Activated CD4-positive, alpha-beta T cell treated with anti-CD3 and anti-CD28 coated beads, Interleukin-2, amount 50 U/mL, for 4 hours (primary cell): ENCODE measurements at places on chromosomes 2 and 18.

- DNase-seq = no peak
Observed at GRCh38 chr2:98869870-98870269, 66.2 kb downstream of the CRACDL start.

GRCh38 chr18:61545281-61546245 is 212.3 kb downstream of the CDH20 start:
- no peak for DNase-seq

DNA sequence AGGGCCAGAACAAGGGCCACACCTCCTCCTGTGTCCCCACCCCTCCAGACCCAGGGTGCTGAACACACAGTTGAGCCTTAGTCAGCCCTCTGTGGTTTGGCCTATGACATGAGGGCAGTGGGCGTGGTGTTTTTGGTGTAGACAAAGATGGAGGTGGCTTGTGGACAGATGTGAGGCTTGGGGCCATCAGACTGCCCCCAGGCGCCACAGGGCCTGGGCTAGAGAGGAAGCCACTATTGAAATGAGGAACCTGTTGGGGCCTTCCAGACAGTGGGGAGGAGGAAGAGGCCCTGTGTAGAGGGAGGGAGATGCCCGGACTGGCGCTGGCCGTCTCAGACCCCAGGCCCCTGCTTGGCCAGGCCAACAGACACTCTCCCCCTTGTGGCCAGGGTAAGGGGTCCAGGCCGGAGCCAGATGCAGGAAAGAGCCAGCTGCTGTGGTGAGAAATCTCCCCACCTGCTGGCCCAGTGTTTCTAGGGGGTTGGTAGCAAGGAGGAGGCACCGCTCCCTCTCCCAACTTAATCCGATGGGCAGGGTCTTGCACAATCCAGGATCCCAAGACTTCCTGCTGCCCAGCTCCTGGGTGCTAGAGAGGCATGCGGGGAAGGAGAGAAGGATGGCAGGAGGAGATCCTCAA is 53.8 kb downstream of the SMAD7 start:
- no peak for DNase-seq

DNA sequence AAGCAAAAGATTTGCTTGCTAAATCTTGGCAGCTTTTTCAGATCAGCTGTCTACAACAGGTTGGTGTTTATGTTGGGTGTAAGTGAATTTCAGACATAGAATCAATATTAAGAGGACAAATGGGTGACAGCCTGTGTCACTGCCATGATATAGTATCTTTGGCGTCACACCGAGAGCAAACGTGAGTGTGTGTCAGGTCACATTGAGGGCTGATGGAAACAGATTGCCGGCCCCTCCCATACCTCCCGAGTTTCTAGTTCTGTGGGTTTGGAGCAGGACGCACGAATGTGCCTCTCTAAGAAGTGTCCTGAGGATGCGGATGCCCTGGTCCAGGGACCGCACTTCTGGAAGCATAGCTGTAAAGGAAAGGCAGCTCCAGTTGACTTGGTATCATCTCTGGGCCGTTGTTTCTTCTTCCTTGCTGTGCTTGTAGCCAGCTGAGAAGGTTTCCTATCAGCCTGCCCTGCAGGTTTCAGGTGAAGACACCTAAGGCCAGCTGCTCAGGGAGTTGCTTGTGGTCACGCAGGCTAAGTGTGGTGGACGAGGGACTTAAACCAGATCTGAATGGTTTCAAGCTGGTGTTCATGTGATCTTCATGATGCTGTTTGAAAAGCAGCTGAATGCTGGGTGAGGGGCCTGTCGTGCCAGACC is 6.4 kb downstream of the AGAP1 start:
- no peak for DNase-seq

- DNase-seq = no peak
Observed at GRCh38 chr2:151252646-151253045, 9.0 kb downstream of the RBM43 start.

- no peak for DNase-seq
Observed at GRCh38 chr2:168311261-168311910, 64.0 kb upstream of the STK39 start.

- DNase-seq = no peak
Observed at GRCh38 chr2:105320651-105321215, 8.8 kb downstream of the TGFBRAP1 start.

DNA sequence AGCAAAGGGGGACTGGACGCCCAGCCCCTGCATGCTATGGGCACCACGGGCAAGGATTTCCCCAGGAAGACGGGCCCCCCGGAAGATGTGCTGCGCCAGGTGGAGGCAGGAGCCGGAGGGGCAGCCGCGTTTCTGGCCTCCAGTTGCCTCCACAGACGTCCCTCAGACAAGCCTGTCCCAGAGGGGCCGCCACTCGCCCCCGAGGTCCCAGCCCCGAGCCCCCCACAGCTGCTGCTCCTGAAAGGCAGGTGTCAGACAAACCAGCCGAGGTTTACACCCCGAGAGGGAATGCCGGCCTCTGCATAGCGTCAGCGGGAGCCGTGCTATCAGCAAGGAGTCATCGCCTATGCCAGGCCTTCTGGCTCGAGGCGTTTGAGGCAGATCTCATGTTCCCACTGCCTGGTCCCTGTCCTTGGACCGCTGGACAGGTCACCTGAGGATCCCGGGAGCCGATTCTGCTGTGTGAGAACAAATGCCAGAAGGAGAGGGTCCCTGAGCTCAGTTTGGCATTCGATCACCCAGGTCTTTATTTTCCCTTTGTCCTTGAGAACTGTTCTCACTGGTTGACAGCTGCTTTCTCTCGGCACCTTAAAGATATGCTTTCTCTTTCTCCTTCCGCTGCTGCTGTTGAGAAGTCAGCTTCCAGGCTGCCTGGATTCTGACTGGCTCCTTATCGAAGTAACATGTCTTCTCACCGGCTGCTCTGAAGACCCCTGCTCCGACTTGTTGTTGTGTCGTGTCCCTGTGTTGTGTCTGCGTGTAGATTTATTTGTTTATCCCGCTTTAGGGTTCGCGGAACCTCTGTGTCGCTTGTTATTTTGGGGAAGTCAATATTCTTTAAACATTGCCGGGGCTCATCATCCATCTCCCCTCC is 20.6 kb downstream of the CROCC2 start:
- no peak for DNase-seq

GRCh38 chr18:50654658-50655550 is 95.0 kb downstream of the MAPK4 start:
- no peak for DNase-seq

DNA sequence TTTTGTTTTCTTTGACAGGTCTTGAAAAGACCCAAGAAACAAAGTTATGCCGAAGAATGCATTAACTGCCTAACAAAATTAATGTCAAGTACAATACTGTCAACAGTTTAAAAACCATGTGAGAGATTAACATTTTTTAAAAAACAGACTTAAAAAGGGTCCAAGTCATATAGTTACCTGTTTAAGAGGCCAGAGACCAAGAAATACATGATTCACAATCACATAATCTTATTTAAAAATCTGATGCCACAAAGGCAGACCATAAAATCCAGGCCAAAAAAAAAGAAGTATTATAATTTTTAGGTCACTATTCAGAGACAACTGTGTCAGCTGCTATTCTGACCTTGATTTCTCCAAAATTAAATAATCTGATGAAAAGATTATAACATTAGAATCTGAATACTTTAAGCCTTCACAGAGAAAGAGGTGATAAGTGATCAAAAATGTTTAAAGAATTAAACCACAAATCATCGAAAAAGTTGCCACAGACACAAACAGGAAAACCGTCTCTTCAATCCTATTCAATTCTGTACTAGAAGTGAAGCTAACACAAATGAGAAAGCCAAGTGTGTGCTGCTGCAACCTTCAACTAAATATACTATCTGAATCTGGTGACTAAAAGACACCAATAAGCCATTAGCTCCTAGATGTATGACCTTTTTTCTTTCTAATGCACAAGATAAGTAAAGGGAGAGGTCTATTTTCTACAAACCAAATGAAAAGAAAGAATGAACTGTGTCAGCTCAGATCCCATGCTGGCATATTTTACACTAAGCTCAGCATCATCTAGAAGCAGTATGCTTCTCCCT is 286.0 kb downstream of the ZEB2 start:
- DNase-seq = no peak

DNA sequence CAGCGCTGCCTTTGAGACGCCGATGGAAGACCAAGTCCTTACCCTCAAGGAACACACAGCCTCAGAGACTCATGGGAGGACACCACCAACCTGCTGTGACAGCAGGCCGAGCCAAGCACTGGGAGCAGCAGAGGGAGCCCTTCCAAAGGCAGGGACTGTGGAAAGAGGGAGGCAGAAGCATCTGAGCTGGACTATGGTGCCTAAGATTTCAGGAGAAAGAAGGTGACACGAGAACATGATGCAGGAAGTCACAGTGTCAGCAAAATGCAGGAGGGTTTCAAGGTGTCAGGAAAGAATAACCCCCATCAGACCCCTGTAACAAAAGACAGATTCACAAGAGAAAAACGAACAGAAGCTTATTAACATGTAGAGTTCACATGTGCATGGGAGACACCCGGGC is 24.2 kb upstream of the COX7A2L start:
- no peak for DNase-seq

DNA sequence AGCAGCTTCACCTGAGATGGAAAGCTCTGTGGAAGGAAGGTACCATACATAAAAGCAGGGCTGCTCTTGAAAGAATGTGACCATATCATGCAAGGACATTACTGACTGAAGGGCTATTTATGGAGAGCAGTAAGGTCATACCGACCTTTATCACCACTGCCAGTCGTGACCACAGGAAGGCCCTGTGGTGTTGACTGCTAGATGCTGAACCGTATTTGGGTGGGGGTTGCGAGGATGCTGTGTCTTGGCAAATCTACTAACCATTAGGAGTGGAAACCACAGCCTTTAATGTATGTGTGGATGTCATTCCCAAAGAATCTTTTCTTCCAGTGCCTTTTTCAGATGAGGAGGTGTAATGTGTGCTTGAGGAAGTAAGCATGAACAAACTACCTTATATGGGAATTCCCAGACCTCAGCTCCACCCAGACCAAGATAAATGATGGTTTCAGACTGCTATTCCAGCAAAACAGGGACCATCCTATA is 60.8 kb downstream of the LIMS1 start:
- no peak for DNase-seq

DNA sequence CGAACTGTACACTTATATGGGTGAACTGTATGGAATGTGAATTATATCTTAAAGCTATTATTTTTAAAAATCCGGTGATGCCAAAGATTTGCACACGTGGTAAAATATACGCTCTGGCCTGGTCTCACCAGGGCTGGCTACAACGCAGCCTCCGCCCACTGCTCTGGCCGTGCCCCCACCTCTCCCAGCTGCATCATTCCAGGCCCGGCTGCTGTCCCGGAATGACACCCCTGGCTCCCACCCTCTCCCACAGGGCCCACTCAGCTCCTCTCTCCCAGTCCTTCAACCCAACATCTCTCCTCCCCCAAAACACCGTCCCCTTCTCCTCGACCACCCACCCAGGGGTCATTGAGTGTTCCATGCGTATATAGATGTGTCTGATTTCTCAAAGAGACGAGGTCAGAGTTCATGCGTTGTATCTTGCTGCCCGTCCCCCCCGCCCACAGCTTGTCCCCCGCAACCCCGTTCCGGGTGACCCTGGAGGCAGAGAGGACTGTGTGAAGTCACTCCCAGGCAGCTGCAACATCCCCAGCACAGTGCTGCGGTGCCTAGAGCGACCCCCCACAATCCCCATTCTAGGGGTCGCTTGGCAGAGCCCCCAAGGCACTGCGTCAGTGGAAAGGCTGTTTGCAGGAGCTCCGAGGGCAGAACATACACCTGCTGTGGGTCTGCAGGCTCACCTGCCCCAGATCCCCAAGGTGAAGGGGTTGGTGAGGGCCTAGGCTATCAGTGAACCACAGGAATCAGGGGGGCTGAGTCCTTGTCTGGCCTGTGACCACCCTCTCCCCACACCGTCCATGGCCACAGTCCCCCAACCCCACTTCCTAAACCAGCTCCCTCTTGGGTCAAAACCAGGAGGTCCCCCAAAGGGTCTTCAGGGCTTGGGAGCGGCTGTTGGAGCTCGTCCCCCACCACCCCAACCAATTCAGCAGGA is 13.3 kb downstream of the DNMT3A start:
- no peak for DNase-seq

GRCh38 chr18:79861687-79862086 is 63.9 kb downstream of the KCNG2 start:
- DNase-seq = no peak

DNA sequence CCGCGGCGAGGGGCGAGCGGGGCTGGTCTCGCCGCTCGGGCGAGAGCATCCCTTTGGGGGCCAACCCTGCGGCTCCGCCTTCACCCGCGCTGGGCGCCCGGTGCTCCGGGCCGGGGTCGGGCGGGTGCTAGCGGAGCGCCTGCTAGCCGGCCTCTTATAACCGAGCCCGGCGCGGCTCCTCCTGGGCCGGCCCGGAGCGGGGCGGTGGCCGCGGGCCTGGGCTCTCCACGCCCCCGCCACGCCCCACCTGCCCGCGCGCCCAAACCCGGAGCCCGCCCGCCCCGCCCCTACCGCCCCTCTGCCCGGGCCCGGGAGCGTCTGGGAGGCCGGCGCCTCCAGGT is at the start of gene FOXI3:
Gene FOXI3, minus strand, starts transcription at position 129 of the 341 bp plus-strand sequence. CDS start 158 bp downstream, outside the sequence.
- DNase-seq = no peak

GRCh38 chr2:9027884-9028283 is 24.4 kb upstream of the MBOAT2 start:
- no peak for DNase-seq

GRCh38 chr2:44459739-44460138 is 98.0 kb downstream of the CAMKMT start:
- DNase-seq = no peak

- DNase-seq = no peak
Observed at GRCh38 chr2:144084114-144084661, 435.7 kb downstream of the ZEB2 start.

DNA sequence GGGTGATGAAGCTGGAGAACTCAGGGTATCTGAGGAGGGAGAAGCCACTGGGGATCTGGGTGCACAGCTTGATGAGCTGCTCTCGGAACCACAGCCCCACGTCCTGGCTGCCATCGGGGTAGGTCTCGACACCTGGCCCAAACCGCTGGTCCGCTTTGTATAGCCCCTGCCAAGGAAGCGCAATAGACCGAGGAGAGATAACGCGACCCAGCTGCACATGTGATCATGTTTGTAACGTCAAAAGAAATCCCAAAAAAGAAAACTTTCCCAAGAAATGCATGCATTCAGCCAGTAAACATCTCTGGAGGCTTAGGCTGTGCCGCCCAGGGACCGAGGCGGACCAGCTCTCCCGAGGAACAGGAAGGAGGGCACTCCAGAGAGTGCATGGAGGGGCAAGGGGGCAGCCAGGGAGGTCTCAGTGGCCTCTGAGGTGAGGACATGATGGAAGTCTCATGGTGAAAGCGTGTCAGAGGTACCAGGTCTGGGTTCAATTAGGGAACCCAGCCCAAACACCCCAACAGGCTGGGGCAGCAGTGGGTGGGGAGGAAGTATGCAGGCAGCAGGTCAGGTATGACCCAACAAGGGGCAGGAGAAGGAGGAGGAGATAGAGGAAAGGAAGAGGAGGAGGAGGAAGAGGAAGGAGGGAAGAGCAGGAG is 28.3 kb downstream of the ANKMY1 start:
- DNase-seq = no peak
